Glomerular endothelial cell (primary cell): ENCODE measurements at places on chromosomes 16 and 17. TPM values are rescaled to one million over a fixed set of nuclear protein-coding genes. Genes with fewer than 3 reads are reported as not detected.

Gene CCL16
- total RNA-seq = not detected in 2 replicates

Gene NT5C3B
- total RNA-seq = 52.7 and 69.1 TPM in 2 replicates

Gene CCDC200
- total RNA-seq = 1.5 TPM in 1 of 2 replicates, not detected in the other

Gene KRTAP4-4
- not detected in 2 replicates for total RNA-seq

Gene AARSD1
- 20.1 and 34.1 TPM in 2 replicates for total RNA-seq

Gene SGCA
- not detected in 2 replicates for total RNA-seq

Gene TPSG1
- not detected in 2 replicates for total RNA-seq

Gene SPECC1
- 7.3 and 12.9 TPM in 2 replicates for total RNA-seq

Gene SEPHS2
- total RNA-seq = 35.3 and 38.1 TPM in 2 replicates

Gene CHP2
- not detected in 2 replicates for total RNA-seq

Gene KRT23
- not detected in 2 replicates for total RNA-seq

Gene GAST
- total RNA-seq = not detected in 2 replicates

Gene MC1R
- total RNA-seq = 2.7 and 2.8 TPM in 2 replicates

Gene PRDM7
- not detected in 2 replicates for total RNA-seq

Gene SMIM22
- total RNA-seq = not detected in 2 replicates

Gene GALK1
- total RNA-seq = 40.6 and 56.0 TPM in 2 replicates

Gene SPPL2C
- not detected in 2 replicates for total RNA-seq

Gene SLC5A10
- not detected in 2 replicates for total RNA-seq

Gene CBFB
- 52.3 and 60.4 TPM in 2 replicates for total RNA-seq

Gene STH
- not detected in 2 replicates for total RNA-seq

Gene KRTAP1-5
- 0.29 and 0.82 TPM in 2 replicates for total RNA-seq

Gene C16orf46
- total RNA-seq = 0.58 TPM in 1 of 2 replicates, not detected in the other

Gene ERBB2
- 18.5 and 20.1 TPM in 2 replicates for total RNA-seq

Gene ACAP1
- 53.1 TPM in 1 of 2 replicates, not detected in the other for total RNA-seq

Gene SULT1A1
- total RNA-seq = 1.6 and 2.5 TPM in 2 replicates

Gene USP43
- 0.35 and 1.6 TPM in 2 replicates for total RNA-seq

Gene SERPINF2
- 1.6 TPM in 1 of 2 replicates, not detected in the other for total RNA-seq

Gene EMC6
- total RNA-seq = 17.5 and 24.1 TPM in 2 replicates

Gene PRSS21
- total RNA-seq = not detected in 2 replicates
